Activated T-cell treated with anti-CD3 and anti-CD28 coated beads, Interleukin-2, amount 50 U/mL, for 4 hours (primary cell): ENCODE measurements at places on chromosomes 16 and 17. TPM values are rescaled to one million over a fixed set of nuclear protein-coding genes. Genes with fewer than 3 reads are reported as not detected.

DNA sequence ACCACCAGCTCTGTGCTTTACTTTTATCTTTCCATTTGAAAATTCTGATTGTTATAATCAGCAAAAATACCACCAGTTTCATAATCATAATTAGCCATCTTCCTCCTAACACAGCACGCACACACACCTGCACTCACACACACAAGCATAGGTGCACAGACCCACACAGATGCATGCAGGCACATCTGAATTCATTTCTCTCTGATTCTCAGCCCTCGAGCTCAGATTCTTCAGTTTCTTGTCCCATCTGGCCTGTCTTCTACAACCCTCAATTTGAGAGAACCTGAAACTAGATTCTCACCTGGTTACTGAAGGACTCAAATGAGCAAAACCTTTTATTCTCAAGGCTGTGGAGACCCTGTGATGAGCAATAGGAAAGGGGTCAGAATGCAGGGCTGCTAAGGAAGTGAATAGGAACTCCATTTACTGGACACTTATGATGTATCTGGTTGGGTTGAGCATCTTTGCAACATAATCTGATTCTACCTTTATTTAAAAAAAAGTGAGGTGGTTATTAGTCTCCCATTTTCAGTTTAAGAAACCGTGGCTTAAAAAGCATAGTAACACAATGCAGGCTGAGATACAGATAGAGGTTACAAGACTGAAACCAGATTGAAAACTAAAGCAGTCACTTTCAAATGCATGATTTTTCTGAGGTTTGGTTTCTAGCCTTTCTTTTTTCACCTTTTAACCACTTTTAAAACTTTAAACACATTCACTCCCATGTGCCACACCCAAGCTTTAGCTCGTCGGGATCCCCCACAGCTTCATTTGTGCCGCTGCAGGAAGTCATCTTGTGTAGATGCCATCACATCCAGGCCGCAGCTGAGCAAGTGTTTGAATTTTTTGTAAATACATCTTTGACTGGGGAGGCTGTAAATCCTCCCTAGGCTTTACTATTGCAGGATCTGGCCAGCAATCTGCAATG lies 9.4 kb downstream of the KRT33A start:
- no peak for DNase-seq

GRCh38 chr17:78266231-78266631 lies 34.8 kb downstream of the TMEM235 start:
- no peak for DNase-seq

GRCh38 chr17:1904273-1905182 lies 74.7 kb downstream of the RPA1 start:
- no peak for DNase-seq

DNA sequence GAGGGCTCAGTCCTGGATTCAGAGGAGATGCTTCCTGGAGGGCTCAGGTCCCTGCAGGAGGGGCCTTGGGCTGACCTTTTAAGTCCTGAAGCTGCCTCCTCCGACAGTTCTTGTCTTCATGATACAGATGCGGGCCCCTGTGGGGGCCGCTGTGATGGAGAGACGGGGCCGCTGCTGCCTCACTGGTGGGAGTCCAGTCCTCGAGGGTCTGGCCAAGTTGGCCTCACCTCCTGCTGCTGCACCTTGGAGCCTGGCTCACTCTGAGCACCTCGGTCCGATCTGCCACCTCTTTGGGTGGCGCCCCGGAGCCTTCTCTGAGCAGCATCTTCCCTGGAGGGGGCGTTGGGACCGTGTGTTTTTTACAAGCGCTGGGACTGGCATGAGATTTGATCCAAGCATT lies 79.1 kb downstream of the KLHDC4 start:
- no peak for DNase-seq

GRCh38 chr17:59845595-59846393 lies 46.9 kb downstream of the TUBD1 start:
- peak; percentile 46 for DNase-seq

GRCh38 chr17:72719206-72719577 lies 373.3 kb downstream of the SLC39A11 start:
- no peak for DNase-seq

GRCh38 chr17:83054518-83055125 lies 24.8 kb upstream of the METRNL start:
- peak; percentile 1 for DNase-seq

GRCh38 chr17:62627219-62627903 lies at the start of gene MRC2:
TSS of gene MRC2 (plus strand) at chr17:62627670. CDS start at chr17:62627803, 133 bp downstream.
- peak; percentile 32 for DNase-seq

DNA sequence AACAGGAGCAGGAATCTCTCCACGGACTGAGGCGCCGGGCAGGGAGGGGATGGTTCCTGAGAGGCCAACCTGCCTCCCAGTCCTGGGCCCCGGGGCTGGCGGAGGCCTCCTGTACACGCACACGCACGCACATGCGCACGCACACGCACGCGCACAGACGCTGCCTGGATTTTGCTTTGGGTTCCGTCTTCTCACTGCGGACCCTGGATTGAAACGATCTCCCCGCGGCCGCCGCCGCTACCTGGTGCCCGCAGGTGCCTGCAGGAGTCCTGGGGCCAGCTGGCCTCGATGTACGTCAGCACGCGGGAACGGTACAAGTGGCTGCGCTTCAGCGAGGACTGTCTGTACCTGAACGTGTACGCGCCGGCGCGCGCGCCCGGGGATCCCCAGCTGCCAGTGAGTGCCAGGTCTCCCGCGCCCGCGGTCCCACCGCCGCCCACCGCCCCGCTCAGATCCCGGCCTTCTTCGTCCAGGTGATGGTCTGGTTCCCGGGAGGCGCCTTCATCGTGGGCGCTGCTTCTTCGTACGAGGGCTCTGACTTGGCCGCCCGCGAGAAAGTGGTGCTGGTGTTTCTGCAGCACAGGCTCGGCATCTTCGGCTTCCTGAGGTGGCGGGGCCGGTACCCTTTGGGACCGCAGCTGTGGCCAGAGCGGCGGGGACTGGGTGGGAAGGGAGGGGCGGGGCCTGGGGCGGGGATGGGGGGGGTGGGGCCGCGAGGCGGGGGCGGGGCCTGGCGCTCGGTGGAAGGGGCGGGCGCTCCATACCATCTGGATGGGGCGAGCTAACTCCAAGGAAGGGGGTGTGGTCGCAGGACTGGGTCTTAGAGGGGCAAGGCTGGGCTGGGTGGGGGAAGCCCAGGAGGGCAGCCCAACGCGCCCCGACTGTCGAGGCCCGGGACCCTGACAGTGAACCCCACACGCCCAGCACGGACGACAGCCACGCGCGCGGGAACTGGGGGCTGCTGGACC lies 12.3 kb downstream of the CES4A start:
- peak; percentile 38 for DNase-seq

- DNase-seq: no peak
Observed at GRCh38 chr17:72397687-72398086, 276.9 kb downstream of the SOX9 start.

- DNase-seq: no peak
Observed at GRCh38 chr17:36773039-36773438, 164.2 kb upstream of the LHX1 start.

DNA sequence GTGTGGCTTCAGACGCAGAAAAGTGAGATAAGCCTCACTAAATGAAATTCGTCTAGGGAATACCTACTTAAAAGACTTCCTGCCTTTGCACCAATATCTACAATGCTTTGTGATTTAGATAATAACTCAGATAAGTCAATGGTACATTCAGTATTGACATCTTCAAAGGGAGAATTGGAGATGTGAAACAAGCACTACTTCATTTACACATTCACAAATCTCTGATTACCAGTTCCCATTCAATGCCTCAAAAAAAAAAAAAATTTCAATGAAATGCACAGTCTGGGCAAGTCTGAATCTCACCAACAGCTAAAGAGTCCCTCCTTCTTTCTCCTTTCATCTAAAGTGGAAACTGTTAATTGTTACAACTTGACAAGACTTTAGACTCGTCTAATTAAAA lies 3.7 kb downstream of the PHF12 start:
- DNase-seq: no peak

DNA sequence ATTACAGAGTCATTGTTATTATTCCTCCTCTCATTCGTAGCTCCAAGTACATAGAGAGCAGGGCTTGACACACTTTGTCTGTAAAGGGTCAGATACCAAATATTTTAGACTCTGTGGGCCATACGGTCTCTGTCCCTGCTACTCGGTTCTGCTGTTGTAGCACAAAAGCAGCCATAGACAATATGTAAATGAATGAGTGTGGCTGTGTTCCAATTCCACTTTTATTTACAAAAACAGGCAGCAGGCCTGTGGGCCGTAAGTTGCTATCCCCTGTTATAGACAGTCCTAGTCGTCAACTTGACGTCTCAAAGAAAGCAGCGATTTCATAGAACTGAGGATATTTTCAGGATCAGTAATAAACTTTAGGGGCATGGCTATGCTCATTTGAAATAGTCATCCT lies 161.6 kb downstream of the MSI2 start:
- DNase-seq: no peak

GRCh38 chr17:269616-270514 lies 82.7 kb downstream of the RPH3AL start:
- DNase-seq: no peak

DNA sequence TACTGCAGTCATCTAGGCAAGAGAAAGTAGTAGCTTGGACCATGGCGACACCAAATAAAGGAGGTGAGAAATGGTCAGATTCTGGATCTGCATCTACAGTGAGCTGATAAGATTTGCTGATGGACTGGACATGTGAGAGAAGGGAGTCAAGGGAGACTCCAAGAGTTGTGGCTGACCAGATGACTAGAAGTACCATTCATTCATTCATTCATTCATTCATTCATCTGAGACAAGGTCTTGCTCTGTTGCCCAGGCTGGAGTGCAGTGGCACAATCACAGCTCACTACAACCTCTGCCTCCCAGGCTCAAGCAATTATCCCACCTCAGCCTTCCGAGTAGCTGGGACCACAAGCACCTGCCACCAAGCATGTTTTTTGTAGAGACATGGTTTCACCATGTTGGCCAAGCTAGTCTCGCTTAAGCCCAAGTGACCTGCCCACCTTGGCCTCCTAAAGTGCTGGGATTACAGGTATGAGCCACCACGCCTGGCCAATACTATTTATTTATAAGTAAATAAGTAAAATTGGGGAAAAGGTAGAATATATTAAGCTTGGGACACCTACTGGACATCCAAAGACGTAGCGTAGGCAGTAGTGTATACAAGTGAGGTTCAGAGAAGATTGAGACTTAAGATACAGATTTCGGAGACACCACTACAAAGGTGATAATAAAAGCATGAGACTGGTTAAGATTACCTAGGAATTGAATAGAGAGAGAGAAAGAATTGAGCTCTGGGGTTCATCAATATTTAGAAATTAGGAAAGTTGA lies 15.7 kb upstream of the RNF43 start:
- no peak for DNase-seq

- DNase-seq: no peak
Observed at GRCh38 chr16:65817066-65817465, 549.4 kb upstream of the CDH5 start.

- no peak for DNase-seq
Observed at GRCh38 chr16:31274831-31275816, 15.3 kb downstream of the ITGAM start.

The CYB5D1 gene
- total RNA-seq: 20.8 TPM

The COL1A1 gene
- total RNA-seq: 2.8 TPM

The APPBP2 gene
- total RNA-seq: 16.1 TPM

The IL34 gene
- 0.13 TPM for total RNA-seq

The TMEM88 gene
- total RNA-seq: 11.1 TPM

The CLEC10A gene
- total RNA-seq: not detected

The TMEM238L gene
- total RNA-seq: not detected

The PMFBP1 gene
- total RNA-seq: 0.38 TPM

The TMC5 gene
- 0.58 TPM for total RNA-seq

The TBC1D28 gene
- total RNA-seq: not detected

The SLFN12L gene
- 9.1 TPM for total RNA-seq

The PERCC1 gene
- total RNA-seq: not detected

The TP53TG3C gene
- total RNA-seq: not detected

The STXBP4 gene
- total RNA-seq: 5.3 TPM

The CHMP6 gene
- 42.1 TPM for total RNA-seq

The ANKRD40CL gene
- not detected for total RNA-seq
